D721Med (cell line): ENCODE measurements at places on chromosomes 7 and 10.

- DNase-seq, result no peak
These were observed 31.7 kb downstream of the ZNF775 start for GRCh38 chr7:150410680-150411346.

GRCh38 chr10:4196771-4197390 is 411.9 kb upstream of the KLF6 start:
- DNase-seq, result no peak

GRCh38 chr7:38840736-38841460 is 68.1 kb downstream of the VPS41 start:
- no peak for DNase-seq

GRCh38 chr7:13910805-13911551 is 78.5 kb downstream of the ETV1 start:
- no peak for DNase-seq

DNA sequence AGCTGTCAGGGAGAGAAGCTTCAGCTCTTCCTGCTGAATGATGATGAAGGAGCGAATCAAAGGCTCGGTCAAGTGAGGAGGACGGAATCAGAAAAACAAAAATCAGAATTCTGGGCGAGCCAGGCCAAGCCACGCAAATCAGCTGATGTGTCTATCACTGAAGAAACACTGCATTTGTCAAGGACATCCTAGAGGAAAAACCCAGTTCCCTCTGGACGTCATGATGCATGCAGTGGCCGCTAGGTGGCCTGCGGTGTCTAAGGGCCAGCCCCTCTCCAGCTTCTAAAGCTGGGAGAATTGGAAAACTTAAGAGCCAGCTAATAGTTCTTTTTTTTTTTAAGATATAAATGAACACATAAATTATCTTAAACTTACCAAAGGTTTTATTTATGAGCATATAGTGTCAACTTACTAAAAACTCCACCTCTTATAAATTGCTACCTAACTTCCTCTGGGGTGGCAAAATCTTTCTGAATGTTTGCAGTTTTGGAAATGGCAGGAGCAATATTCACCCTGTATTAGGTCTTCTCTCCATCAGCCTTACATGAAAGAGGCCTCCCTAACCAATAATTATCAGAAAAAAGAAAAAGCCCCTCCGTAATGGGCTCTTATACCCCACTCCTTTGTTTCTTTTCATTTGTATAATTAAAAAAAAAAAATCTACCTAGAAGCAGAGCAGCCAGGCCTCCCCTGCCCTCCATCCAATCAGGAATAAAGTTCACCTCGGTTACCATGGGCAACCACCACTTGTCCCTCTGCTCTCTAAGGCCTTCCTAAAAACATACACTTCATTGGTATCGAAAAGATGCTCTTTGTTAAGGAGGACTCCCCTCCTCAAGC is 186.8 kb downstream of the USP6NL start:
- DNase-seq, result peak; percentile 44
